ENCODE measurements at places on chromosomes 1 and 21. TPM values are rescaled to one million over a fixed set of nuclear protein-coding genes. Genes with fewer than 3 reads are reported as not detected.

DNA sequence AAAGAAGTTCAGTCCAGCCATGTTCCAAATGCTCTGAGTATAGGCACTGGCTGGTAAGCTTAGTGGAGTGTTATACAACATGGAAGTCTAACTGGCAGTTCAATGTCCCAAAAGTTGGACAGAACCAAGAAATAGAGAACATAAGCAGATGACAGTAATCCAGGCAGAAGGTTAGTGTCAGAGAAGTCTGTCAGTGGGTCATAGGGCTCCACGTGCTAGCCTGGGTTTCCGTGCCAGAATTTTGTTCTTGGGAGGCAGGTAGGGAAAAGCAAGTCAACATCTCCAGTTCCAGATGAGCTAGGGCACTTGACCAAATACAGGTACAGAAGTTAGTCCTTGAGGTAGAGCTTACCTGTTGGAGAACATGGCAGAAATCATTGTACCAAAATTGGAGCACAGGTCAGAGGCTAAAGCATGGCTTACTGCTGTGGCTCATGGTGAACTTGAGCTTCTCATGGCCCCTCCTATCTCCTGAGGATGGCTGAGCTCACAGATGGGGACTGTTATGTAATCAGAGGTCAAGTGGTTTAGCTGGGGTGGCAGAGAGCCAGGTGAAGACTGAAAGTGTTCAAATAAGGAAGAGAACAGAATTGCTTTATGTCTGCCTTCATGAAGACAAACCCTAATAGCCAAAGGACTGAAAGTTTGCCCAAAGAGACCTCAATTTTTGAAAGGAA lies 170.8 kb downstream of the NFIA start:
- no peak for DNase-seq

GRCh38 chr1:151405187-151405951 lies 6.0 kb downstream of the PSMB4 start:
- no peak for DNase-seq

GRCh38 chr1:108054396-108054795 lies 89.4 kb upstream of the VAV3 start:
- DNase-seq, result no peak

GRCh38 chr1:160103658-160104408 lies 5.4 kb upstream of the IGSF8 start:
- DNase-seq, result no peak

- no peak for DNase-seq
Measured at GRCh38 chr1:220438741-220439140, 89.2 kb upstream of the MARK1 start.

- DNase-seq, result no peak
Measured at GRCh38 chr1:244653439-244654107, 647 bp downstream of the DESI2 start.

DNA sequence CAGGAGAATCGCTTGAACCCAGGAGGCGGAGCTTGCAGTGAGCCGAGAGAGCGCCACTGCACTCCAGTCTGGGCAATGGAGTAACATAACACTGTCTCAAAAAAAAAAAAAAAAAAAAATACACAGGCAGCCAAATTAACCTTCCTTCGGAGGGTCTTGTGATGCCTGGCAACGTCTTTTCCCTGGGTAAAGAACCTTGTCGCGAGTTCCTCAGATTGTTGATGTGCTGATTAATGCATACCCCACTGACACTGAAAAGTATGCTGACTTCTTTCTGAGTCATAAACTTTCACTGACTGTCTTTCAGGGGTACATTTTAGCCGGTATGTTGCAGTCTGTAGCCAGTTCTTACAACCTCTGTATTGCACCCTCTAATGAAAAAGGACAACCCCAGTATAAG lies 95.1 kb upstream of the SOD1 start:
- DNase-seq, result no peak

GRCh38 chr1:181190364-181191035 lies 102.0 kb downstream of the IER5 start:
- no peak for DNase-seq

DNA sequence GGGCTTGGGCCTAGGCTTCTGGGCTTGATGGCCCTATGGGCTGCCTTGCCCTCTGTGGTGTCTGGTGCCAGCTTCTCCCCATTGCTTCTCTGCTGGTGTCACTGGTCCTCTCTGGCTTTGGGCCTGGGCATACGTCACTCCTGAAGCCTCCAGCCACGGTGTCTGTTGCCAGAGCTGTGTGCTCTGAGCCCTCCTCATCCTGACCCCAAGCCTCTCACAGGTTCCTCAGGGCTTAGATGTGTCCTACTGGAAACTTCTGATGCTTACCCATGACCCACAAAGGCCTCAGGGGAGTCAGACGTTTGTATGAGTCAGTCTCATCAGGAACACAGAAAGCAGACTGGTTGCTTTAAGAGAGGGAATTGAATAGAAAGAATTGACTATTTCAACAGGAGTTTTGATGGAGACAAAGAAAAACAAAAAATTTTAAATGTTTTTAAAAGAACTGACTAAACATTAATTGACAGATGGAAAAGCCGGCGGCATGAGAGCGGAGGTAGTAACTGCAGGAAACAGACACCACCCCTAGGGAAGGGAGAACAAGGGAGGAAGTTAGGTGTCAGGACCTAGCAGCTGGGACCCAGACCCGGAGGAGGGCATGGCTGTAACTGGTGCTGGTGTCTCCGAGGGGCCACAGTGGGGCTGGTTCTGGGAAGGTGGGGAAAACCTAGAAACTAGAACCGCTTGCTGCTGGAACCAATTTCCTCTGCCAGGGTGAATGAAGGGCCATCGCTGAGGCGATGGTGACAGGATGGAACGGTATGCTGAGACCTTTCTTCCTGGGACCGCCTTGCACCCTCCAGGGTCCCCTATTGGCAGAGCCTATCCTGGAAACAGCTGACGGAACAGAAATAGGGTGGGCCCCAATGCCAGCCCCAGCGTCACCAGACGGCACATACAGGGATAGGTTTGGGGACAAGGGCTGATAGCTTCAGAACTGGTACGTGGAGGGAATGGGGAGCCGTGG lies 40.0 kb upstream of the CITED4 start:
- DNase-seq, result no peak

DNA sequence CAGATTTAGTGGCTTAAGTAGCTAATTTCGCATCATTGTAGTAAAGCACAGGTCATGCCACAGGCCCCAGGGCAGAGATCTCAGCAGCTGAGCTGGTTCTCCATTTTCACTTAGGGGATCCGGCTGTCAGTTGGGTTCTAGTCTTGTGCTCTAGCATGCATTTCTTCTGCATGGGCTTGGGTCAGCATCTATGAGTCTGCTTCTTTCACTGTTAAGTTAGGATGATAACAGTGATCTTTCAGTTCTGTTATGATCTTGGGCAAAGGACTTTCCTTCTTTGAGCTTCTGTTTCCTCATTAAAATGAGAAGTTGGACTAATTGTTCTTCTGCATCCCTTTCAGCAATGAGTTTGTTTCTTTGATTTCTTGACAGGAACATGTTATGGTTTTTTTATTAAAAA lies 123.6 kb upstream of the DNAH14 start:
- no peak for DNase-seq

DNA sequence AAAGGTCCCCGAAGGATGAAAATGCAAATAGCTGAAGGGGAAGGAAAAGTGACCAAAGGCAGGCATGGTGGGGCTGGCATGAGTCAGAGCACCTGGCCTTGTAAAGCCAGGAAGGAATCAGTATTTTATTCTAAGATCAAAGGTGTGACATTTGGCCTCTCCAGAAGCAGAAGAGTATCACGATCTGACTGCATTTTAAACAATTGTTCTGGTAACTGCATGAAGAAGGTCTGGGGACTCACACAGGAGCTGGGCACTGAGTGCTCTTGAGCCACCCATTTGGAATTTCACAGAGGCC lies 23.2 kb downstream of the MAB21L3 start:
- no peak for DNase-seq

- no peak for DNase-seq
Measured at GRCh38 chr1:156920233-156921052, at the start of gene LRRC71. Gene LRRC71 (plus strand): TSS chr1:156920632. CDS start chr1:156920804, 172 bp downstream.

DNA sequence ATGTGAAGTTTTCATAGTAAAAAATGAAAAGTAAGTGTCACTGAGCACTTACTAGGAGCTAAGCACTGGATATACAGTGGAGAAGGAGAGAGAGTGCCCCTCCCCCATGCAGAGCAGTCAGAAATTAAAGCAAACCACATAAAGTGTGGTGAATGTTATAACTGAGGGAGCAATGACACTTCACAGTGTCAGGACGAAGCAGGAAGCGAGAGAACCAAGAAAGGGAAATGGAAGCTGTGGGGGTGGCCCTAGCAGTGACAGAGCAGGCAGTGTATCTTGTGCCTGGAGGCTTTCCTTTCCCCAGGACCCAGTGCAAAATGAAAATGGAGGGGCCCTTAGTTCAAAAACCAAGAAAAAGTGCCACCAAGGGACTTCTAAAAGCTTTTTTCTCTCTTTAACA lies 21.5 kb upstream of the RCAN3 start:
- DNase-seq, result no peak

DNA sequence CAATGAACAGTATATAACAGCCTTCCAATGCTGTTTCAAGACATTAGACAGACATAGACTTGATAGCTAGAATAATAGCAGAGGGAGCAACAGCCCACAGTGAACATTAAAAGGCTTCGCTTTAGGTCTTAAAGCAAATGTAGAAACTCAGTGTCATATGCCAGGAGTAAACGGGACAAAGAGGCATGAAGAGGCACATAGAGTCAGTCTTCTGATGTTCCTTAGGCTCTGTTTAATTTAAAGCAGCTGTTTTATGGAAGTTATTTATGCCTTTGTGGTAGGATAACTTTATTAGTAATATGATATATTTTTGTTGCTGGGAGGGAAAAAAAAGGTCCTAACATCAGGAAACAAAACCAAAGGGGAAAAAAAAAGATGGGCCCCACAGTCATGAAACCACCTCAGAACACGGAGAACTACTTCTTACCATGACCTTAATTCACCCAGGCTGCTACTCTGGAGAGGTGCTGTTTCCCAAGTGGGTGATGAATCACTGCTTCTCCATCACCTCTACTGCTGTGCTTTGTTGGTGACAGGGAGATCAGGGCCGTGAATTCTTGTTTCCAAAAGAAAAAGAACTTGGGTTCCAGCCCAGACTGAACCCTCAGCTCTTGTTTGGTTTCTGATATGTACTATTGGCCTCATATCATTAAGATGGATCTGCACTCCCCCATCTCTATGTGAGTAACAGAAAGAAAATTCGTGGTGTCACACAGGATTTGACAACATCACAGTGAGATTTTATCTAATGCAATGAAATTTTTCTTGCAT lies 616.9 kb downstream of the KIF26B start:
- DNase-seq, result peak; percentile 8

- DNase-seq, result no peak
Measured at GRCh38 chr1:186775036-186775435, 53.7 kb upstream of the PLA2G4A start.

DNA sequence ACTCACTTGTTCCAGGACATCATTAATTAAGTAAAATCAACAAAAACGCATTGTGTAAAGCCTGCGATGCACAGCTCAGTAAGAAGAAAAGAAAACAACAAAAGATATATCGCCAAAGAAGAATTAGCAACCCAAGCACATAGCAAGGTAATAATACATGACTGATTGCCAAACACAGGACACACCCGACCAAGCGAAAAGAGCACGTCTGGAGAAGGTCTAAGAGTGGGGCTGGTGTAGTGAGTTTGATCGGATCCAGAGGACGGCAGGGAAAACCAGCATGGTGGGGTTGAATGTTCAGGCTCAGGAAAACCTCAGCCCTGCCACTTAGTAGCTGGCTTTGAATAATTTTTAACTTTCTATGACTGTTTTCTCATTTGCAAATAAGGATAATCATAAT lies 69.8 kb downstream of the JAK1 start:
- DNase-seq, result no peak

- DNase-seq, result no peak
Measured at GRCh38 chr1:35807614-35808449, at the start of gene AGO4. Gene AGO4 (plus strand): TSS chr1:35808016. CDS start chr1:35808417, 401 bp downstream.

GRCh38 chr1:27634177-27634984 lies 604 bp downstream of the FGR start:
- DNase-seq, result no peak

DNA sequence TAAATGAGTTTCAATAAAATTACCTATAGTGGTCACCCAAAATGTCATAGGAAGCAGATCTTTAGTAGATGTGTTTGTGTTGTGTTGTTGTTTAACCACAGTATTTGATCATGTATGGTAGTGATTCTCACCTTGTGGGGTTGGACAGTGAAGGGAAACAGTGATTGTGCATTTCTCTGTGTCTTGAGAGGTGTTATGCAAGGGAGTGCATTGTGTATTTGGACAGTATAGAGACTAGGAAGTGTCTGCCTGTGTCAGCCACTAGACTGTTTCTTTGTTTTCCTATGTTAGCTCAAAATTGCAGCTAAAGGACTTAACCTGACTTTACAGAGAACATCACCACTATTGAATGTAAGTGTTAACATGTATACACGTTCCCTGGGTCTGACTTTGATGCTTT lies 6.0 kb downstream of the RGS2 start:
- DNase-seq, result no peak

GRCh38 chr1:177922209-177922608 lies 47.6 kb downstream of the SEC16B start:
- no peak for DNase-seq

GRCh38 chr1:208879022-208879421 lies 634.8 kb upstream of the PLXNA2 start:
- DNase-seq, result no peak

Gene ANKRD35
- 2.2 TPM for total RNA-seq

Gene MACO1
- 24.4 TPM for total RNA-seq

Gene RPE65
- total RNA-seq, result 9.9 TPM

Gene TATDN3
- total RNA-seq, result 18.8 TPM

Gene TCHHL1
- total RNA-seq, result not detected

All from urinary bladder (tissue), 4 donors.